ENCODE measurements at places on chromosomes 5 and 9. TPM values are rescaled to one million over a fixed set of nuclear protein-coding genes. Genes with fewer than 3 reads are reported as not detected.

TAL2 gene
- total RNA-seq, result 7.4 TPM

PARP8 gene
- total RNA-seq, result 39.7 TPM

PSD2 gene
- total RNA-seq, result 0.68 TPM

SOWAHA gene
- not detected for total RNA-seq

NOXA1 gene
- total RNA-seq, result 0.89 TPM

CDC14B gene
- 30.5 TPM for total RNA-seq

ZNF169 gene
- total RNA-seq, result 5.9 TPM

GRCh38 chr9:100602342-100602801 is 24.5 kb downstream of the CAVIN4 start:
- DNase-seq, result peak; percentile 45

- DNase-seq, result no peak
These were observed 107.9 kb upstream of the LARP1 start for GRCh38 chr5:154647114-154647760.

GRCh38 chr9:128182893-128183588 is 8.3 kb downstream of the CIZ1 start:
- DNase-seq, result no peak

- no peak for DNase-seq
These were observed 4.9 kb upstream of the UGT3A1 start for GRCh38 chr5:35996076-35996475.

GRCh38 chr9:75707191-75707590 is 183.3 kb upstream of the PCSK5 start:
- DNase-seq, result no peak

GRCh38 chr5:113266913-113267227 is 167.9 kb downstream of the TSSK1B start:
- DNase-seq, result no peak

GRCh38 chr5:149257131-149257530 is 14.5 kb upstream of the AFAP1L1 start:
- no peak for DNase-seq

DNA sequence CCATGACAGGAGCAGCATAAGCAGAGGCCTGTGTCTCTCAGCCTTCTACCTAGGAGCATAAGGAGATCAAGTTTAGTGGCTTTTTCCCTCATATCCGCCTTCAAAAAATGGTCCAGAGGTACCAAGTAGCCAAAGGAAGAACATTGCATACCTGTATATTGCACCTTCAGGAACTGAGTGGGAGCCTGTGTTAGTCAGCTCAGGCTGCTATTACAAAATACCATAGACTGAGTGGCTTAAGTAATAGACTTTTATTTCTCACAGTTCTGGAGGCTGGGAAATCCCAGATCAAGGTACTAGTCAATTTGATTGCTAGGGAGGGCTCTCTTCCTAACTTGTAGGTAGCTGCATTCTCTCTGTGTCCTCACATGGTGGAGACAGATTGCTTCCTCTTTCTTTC is 597.4 kb upstream of the PTGER4 start:
- no peak for DNase-seq

- no peak for DNase-seq
These were observed 38.6 kb downstream of the MARCHF11 start for GRCh38 chr5:16140944-16141343.

GRCh38 chr5:129691220-129691619 is 56.7 kb upstream of the MINAR2 start:
- DNase-seq, result no peak

DNA sequence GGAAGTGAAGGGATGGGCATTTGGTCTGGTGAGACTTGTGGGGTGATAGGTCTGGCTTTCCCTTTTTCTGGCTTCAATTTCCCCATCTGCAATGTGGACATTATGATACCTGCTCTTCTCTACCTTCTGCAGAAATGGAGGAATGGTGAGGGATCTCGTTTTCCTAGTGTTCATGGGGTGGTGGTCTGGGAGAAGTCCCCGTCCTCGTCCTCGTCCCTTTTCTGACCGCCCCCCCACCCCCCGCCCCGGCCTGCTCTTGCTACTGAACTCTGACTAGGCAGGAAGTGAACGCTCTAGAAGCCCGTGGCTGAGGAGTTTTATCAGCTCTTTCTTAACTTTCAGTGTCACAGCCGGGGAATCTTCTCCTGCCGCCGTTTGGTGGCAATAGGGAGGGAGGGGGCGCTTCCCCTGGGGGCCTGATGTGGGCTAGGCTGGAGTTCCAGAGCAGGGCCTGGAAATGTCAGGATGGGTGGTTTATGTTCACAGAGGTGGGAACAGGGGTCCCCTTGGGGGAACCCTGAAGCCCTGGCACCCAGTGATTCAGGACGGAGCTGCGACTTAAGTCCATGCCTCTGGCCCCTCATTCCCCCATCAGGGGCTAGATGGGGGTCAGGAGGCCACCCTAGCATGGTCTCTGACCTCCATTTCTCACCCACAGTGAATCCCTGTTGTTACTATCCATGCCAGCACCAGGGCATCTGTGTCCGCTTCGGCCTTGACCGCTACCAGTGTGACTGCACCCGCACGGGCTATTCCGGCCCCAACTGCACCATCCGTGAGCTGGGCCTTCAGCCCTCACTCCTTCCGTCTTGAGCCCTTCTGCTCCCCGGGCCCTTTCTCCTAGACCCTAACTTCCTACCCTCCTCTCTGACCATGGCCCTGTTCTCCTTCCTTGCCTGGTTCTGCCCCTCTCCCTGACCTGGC is 6.7 kb downstream of the PTGS1 start:
- DNase-seq, result no peak

DNA sequence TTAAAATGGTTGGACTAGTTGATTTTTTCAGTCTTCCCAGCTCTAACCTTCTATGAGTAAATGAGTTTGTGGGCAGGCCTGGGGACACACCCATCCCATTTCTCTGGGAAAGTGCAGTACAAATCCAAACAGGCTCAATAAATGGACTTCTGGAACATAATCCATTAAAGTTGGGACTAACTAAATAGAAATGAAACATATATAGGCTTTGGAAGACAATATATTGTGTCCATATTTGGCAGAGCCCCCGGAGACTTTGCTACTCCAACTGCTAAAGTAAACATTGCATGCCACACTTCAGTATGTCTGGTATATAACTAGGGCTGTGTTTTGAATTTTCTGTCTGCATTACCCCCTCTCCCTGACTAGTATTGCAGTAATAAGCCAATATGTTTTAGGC is 191.4 kb upstream of the DAB2 start:
- no peak for DNase-seq

GRCh38 chr5:1218351-1219080 is 6.7 kb upstream of the SLC6A18 start:
- DNase-seq, result no peak

DNA sequence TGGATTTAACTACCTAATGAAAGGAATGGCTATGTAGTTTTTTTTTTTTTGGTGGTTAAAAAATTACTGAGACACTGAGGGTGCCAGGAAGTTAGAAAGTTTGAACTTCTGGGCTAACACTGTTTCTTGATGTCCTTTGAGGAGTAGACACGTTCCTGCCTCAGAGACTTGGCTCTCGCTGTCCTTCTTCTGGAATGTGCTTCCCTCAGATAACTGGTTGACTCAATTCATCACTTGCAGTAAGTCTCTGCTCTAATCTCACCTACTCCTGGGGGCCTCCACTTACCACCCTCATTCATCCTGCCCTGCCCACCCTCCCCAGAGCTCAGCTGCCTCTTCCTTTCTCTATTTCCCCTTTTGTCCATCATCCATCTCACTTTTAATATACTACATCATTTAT is 167.0 kb downstream of the YTHDC2 start:
- no peak for DNase-seq

GRCh38 chr5:3339798-3340115 is 255.9 kb upstream of the IRX1 start:
- no peak for DNase-seq

DNA sequence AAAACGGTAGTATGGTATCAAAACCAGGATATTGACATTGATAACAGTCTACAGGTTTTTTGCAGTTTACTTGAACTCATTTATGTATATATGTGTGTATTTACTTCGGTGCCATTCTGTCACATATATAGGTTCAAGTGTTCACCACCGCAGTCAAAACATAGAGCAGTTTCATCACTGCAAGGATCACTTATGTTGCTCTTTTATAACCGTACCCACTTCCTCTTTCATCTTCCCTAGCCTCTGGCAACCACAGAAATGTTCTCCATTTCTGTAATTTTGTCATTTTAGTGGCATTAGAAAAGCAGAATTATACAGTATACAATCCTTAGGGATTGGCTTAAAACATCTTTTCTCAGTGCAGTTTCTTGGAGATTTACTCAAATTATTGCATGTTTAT is 90.3 kb downstream of the SH3GL2 start:
- DNase-seq, result no peak

- DNase-seq, result no peak
These were observed 448.4 kb upstream of the ZNF608 start for GRCh38 chr5:125194883-125195282.

GRCh38 chr9:116202219-116202912 is 48.8 kb downstream of the PAPPA start:
- no peak for DNase-seq

GRCh38 chr5:157516626-157517325 is 56.8 kb downstream of the NIPAL4 start:
- no peak for DNase-seq

DNA sequence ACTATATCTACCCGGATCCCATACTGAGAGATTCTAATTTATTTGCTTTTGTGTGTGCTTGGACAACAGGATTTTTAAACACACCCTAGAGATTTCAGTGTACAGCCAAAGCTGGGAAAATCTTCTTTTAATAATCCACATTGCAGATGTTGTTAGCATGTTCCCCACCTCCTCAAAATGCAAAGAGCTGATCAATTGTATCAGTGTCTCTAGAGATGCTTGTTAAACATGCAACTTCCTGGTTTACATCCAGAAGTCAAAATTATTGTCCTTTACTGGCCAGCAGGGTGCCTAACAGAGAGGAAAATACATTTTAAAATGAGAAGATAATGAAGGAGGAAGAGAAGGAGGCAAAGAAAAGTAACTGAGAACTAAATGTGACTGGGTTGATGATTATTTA is 793.3 kb downstream of the SEMA5A start:
- no peak for DNase-seq

DNA sequence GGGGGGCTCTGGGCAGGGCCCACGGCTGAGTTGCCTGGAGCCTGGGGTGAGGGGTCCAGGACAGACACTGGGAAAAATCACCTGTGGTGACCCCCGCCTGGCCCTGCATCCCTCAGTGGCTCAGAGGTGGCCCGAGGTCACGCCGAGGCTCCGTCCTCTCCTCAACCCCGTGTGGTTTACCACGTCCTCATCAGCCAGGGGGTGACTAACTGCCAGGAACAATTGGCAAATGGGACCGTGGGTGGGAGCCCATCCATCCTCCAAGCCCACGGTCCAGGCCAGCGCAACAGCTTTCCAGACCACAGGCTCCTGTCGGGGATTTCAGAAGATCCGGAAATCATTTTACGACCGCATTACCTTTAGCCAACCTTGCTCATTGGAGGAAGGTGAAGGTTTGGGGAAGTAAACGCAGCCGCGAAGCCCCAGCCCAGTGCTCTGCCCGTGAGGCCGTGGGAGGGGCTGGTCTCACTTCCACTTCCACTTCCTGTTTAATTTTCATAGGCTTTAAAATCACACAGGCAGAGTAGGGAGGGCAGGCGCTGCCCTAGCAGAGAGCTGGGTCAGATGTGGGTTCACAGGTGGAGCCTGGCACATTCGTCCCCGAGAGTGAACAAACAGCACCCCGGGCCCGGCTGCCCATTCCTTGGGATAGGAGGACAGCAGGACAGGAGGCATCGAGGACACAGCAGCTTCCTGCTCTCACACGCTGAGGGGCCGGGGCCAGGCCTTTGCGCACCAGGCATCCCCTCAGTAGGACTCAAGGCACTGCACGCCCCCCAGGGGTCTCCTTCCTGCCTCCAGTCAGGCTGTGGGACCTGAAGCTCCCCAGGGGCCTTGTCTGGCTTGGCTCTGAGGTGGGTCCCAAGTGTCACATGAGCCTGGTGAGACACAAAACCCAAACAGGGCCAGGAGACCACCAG is 19.8 kb upstream of the SLC9A3 start:
- no peak for DNase-seq

DNA sequence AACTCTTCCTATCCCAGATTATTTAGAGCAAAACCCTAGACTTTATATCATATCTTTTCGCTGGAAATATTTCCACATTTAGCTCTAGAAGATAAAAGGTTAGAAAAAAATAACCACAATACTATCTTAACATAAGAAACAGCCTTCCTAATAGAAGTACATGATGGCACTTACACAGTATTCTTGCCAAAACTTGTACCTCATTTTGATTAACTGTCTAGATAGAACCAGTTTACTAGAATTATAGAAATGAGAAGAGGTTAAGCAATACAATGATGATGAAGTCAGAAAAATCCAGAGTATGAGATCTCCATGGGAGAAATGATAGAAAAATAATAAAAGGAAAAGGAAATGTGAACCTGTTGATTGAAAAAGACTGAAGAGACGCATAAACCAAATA is 63.1 kb downstream of the SLC12A2 start:
- no peak for DNase-seq
